ENCODE measurements at places on chromosomes 7 and 10.

- ATAC-seq = no peak
Measured at GRCh38 chr10:111974325-111974724, 209.2 kb downstream of the GPAM start.

- ATAC-seq = no peak
Measured at GRCh38 chr10:7622969-7623368, 43.8 kb downstream of the ITIH5 start.

DNA sequence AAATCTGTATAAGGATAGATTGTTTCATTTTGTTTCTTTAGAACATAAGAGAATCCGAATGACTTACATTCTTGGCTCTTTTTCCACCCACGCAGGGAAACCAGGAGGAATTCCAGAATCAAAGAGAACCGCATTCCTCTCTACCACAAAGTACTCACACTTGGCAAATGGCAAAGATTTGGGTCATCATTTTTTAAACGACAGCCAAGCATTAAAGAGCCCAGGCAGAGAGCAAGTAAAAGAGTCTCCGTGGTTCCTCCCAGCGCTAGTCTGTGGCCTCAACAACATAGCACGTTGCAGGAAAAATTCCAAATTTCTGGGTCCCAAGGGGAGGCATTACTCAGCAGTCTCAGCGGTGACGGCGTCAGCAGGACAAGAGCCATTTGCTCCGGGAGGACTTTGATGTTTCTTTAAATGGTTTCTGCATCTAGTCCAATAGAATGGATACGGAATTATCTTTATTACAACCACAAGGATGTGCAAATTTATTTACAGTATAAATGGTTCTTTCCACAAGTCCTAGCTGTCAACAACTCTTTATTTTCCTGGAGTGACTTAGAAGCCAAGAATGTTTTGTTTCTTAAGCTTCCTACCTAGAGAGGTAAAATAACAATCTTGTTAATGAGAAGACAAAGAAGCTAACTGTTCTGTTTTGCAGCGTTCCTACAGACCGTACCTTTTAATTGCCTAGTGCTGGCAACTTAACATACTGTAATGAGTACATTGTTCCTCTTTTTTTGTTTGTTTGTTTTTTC lies 232.5 kb downstream of the SKIDA1 start:
- ATAC-seq = peak; percentile 96

- ATAC-seq = peak; percentile 82
Measured at GRCh38 chr7:5634107-5634950, 147.1 kb downstream of the RNF216 start.

GRCh38 chr10:84205049-84205852 lies 10.9 kb downstream of the CDHR1 start:
- ATAC-seq = peak; percentile 90

DNA sequence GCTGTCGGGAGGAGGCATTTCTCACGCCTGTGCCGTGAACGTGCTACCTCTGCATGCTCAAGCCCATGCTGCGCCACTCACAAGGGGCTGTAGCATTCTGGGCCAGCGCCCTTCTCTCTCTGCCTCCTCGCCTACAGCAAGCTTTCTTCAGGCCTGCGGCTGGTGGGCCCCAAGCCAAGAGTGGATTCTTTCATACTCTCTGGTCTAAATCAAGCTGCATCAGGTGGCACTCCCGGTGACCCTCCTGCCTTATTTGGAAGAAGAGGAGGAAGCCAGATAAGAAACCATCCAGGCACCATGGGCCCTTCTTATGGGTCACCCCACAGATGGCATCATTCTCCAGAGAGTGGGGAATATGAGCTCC lies 86.7 kb upstream of the DUSP5 start:
- ATAC-seq = peak; percentile 81

DNA sequence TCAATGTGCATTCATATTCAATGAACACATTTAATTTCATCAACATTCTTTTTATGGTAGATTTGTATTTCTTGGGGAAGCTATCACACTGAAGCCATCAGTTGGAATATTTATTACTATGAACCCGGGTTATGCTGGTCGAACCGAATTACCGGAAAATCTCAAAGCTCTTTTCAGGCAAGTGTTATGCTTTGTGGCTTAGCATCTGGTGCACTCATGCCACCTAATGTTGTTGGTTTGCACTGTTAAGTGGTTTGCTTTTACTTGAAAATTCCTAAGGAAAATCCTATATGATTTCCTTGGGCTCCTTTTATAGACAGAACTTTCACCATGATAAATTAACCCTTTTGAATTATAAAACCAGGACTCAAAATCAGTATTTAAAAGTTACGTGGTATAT lies 147.9 kb downstream of the DNAH11 start:
- no peak for ATAC-seq

- ATAC-seq = no peak
Measured at GRCh38 chr7:37284805-37285231, 163.8 kb downstream of the ELMO1 start.

DNA sequence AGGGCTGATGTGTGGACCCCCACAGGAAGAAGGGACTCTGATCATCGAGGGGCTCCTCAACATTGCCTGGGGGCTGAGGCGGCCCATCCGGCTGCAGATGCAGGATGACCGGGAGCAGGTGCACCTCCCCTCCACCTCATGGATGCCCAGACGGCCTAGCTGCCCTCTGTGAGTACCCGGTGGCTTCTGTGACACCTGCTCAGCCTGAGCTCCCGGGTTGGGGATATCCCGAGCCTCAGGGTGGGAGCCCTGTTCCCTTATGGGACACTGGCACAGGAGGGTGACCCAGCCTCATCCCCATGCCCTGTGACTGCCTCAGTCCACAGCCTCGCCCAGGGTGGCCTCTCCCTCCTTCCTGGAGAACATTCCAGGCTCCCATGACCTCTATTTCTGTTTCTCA lies 3.9 kb upstream of the DEPP1 start:
- no peak for ATAC-seq

DNA sequence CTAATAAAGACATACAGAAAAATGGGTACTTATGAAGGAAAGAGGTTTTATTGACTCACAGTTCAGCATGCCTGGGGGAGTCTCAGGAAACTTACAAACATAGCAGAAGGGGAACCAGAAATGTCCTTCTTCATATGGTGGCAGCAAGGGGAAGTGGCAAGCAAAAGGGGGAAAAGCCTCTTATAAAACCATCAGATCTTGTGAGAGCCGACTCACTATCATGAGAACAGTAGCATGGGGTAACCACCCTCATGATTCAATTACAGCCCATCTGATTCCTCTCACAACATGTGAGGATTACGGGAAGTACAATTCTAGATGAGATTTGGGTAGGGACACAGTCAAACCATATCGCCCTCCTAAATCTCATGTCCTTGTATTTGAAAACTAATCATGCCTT lies 1305.4 kb upstream of the SORCS1 start:
- no peak for ATAC-seq

DNA sequence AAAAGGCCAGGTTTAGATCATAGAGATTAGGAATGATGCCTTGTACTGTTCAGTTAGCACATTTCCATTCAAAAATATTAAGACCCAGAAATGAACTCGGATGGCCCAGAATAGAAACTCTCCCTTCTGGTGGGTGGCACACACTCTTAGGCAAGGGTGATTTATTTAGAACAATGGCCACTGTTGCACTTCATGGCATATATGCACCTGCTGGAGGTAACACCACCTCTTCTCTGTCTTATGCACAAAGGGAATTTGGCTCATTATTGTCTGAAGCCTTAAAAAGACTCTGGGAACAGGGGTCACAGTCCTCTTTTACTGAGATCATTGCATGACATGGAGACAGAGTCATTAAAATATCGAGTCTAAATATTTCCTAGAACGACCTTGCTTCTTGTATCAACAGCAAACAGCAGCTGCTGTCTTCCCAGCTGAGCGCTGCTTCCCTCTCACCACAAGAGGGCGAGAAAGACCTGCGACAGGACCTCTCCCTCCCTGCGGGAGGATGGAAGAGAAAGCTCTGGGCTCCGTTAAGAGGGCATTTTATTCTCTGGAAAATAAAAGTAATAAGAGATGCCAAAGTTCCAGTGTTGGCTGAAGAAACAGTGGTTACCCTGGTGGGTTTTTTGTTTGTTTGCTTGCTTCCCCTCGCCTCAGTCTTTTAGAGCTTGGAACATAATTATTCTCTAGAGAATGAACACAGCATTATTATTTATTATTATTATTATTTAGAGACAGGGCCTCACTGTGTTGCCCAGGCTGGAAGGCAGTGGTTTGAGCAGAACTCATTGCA lies 13.5 kb upstream of the BAMBI start:
- peak; percentile 96 for ATAC-seq

DNA sequence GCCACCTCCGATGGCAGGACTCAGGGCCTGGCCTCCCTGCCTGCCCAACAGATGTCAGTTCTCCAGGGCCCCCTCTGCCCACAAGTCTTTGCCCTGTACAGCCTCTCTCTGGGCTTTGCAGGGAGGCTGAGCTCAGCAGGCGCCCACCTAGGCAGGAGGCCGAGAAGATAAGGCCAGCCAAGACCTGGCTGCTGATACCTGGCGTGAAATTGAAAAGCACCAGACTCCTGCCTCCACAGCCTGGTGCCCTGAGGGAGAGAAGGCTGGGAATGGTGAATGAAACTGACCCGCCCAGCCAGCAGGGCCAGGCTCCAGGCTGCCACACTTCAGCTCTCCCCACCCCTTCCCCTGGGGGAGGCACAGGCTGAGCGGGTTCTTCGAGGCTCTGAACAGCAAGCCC lies 145.8 kb downstream of the CDH23 start:
- ATAC-seq = no peak

GRCh38 chr7:28551331-28551730 lies 139.0 kb downstream of the CREB5 start:
- no peak for ATAC-seq

DNA sequence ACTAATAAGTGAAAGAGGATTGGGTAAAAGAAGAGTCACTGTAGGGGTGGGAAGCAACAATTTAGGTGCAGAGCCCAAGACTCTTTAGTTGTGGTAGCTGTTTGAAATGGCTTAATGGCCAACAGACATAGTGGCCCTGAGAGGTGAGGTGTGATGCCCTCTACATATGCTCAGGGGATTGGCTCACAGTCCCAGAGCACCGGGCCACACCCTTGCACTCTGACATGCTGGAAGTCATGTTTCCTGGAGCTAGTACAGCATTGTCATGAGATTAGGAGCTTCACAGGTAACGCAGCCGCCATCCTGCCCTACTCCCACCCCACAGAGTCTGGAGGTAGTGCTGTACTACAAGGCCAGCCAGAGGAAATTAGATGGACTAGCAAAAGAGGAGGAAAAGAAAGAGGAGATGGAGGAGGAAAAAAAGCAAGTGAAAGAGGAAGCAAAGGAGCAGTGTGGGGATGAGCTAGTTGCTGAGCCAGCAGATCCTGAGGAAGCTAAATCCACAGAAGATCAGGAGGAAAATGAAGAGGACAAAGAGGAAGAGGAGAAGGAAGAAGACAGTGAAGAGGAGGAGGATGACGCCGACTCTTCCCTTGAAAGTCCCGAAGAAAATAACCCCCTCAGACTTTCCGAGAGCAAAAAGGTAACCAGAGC lies 14.8 kb upstream of the FLNC start:
- ATAC-seq = no peak

- peak; percentile 93 for ATAC-seq
Measured at GRCh38 chr10:6416892-6417512, 163.1 kb downstream of the PRKCQ start.

DNA sequence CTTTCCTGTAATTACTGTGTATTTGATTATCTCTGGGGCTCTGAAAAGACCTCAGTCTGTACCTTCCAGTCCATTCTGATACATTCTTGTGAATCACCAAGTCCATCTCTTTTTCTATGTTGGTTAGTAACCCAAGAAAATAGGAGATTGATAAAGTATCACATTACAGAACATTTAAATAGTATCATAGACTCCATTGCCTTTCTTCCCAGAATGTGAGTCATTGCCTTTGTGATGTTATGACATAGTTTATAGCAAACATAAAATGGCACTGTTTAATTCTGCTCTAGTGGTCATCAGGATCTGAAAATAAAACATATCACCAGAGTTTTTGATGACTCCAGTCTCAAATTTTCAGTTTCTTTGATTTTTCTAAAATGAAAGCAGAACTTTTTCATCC lies 78.4 kb downstream of the NRG3 start:
- ATAC-seq = no peak

DNA sequence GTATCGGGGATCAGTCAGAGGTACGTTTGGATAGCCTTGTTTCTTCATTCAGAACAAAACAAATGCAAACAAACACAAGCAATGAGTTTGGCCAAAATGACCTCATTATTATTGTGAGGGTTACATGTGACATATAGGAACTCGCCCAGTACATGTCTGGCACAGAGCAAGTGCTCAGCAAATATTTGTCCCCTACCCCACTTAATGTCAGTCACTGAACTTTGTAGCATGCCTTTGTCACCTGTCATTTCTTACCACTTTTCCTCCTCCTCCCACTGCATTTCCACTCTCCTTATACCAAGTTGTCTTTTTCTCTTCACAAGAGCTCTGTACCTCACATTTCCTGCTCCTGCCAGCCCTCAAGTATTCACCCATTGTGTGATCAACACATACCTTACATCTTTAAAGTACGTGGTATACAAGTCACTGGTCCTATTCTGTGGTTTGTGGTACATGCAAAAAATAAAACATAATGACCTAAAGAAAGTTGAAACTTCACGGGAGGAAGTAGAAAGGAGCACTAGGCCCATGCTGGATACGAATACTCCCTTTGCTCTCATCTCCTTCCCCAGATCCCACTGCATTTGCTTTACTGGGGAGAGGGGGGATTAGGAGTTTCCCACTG lies 236.0 kb downstream of the INHBA start:
- ATAC-seq = no peak

- ATAC-seq = no peak
Measured at GRCh38 chr10:124579011-124579399, 117.4 kb downstream of the LHPP start.

DNA sequence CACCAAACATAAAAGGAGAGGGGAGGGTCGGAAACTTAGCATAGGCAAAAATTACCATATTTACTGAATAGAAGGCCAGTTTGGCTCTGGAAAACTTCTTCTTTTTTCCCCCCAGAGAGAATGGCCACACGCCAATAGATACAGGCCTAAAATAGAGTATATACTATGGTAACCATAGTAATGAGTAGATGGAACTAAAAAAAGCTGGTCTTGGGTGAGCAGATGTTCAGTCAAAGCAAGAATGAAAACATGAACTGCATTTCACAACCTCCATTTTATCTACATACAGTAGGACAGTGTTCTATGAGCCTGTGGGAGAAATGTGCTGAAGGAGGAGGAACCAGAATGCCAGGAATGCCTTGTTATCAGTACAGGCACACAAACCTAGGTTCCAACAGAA lies 141.7 kb upstream of the SEMA3A start:
- ATAC-seq = peak; percentile 45

GRCh38 chr10:96073722-96074121 lies 30.3 kb downstream of the CCNJ start:
- peak; percentile 66 for ATAC-seq

DNA sequence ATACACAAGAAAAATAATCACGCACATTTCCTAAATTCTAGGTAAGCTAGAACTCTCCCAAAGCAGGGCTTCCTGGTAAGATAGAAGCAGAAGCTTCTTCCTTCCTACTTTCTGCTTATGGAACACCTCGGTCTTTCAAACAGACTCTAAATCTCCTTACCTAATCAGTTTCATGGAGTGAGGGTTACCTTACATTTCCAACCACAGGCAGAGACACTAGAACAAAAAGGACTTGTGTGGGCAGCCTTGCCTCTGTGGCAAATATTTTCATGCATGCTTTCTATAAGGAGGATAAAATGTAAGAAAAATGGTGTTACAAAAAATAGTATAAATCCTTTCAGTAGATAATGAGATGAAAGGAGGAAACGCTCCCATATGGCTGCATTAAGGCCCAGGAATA lies 386.3 kb upstream of the SMIM30 start:
- no peak for ATAC-seq

GRCh38 chr10:21624951-21625350 lies 90.9 kb downstream of the MLLT10 start:
- no peak for ATAC-seq
